ENCODE measurements at places on chromosomes 4 and X.
A peak's percentile ranks its signal among the peaks of the same experiment; 100 is the strongest.

DNA sequence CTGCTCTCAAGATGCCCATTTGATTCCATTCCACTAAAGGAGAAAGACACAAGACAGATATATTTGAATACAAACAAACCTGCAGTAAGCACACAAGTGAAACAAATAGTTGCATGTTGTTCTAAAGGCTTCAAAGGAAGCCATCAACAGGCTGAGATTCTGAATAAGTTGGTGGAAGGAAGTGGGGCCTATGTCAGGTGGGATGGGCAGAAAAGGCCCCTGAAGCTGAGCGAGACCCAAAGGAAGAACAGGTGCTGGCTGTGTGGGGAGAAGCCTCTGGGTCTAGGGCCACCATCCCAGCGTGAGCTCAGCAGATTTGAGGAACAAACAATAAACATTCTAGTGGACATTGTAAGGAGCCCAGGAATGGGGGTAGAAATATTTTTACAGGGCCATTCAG lies 82.4 kb upstream of the PLAC8 start:
- no peak for DNase-seq

GRCh38 chr4:158002173-158002572 lies 170.7 kb downstream of the GASK1B start:
- no peak for DNase-seq

DNA sequence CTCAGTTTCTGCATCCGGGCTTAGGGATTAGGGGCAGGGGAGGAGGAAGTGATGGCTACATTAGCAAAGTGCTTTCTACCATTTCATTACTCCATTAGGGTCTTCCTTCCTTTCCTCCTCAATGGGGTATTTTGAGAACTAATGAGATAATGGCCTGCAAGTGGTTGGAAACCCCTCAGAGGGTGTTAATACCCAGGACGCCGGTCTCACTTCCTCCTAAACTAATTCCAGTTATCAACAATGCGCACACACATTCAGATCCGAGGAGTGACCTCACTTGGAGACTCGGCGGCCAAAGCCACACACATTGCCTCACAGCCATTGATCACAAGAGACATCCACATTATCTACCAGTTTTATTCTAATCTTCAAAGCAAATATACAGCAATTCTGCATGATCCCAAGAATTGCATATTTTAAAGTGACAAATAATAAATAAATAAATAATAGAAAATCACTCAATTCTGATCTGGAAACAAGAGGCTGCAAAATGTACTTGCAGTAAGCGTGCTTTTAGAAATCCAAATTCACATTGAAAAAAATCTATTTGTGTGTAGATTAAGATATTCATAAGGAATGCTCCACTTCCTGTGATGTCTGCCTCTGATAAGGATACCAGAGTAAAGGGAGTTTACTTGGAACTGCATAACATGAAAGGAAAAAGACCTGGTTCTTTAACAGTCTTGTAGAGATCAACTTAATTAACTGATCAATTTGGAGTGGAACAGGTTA lies 329.1 kb downstream of the FBXW7 start:
- no peak for DNase-seq

DNA sequence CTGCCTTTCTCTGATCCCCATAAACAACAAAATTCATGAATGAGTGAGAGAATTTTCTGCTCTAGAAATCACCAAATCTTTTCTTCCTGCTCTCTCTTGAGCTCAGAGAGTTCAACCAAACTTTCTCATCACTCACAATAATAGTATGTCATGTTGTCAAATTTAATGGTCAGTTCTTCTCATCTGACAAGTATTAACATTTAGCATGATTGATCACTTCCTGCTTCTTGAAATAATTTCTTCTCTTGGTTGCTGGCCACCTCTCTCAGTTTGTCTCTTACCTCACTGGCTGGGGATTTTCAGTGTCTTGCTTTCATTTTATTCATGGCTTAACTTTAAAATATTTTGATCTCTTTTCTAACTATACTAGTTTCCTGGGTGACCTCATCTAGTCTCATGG lies 25.5 kb upstream of the FGF5 start:
- no peak for DNase-seq

- no peak for DNase-seq
Observed at GRCh38 chrX:6095469-6095868, 133.2 kb downstream of the NLGN4X start.

DNA sequence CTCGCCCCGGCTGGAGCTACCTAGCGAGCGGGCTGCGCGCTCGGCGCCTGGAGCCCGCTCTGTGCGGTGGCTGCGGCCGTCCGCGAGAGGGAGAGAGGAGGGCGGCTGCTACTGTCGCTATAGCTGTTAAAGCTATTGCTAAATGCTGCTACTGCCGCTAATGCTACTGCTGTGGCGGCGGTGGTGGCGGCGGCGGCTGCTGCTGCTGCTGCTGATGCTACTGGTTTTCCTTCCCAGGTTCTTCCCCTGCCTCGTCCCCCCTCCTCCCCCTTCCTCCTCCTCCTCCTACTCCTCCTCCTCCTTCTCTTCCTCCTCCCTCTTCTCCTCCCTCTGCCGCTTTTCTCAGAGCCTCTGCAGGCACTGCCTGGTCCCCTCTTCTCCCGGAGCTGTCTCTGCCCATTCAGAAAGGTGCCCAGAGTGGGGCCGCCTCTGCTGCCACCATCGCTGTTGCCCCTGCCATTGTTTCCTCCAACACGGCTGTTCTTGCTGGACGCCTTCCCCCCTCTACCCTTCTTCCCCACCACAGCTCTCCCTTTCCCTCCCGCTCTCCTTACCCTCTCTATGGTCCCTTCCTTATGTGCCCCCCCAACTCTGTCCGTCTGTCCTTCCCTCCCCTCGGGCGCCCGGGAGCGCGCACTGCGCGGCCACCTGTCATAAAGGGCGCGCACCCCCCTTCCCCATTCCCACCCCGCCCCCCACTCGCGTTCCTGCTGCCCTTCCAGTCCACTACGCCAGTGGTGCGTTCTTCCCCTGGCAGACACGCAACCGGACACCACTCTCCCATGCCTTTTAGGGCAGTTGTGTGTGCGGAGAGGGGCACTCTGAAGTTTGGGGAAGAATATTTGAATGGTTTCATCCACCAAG lies at the start of gene NEXMIF:
Gene NEXMIF, minus strand, starts transcription at position 228 of the 864 bp plus-strand sequence.
- DNase-seq = no peak

DNA sequence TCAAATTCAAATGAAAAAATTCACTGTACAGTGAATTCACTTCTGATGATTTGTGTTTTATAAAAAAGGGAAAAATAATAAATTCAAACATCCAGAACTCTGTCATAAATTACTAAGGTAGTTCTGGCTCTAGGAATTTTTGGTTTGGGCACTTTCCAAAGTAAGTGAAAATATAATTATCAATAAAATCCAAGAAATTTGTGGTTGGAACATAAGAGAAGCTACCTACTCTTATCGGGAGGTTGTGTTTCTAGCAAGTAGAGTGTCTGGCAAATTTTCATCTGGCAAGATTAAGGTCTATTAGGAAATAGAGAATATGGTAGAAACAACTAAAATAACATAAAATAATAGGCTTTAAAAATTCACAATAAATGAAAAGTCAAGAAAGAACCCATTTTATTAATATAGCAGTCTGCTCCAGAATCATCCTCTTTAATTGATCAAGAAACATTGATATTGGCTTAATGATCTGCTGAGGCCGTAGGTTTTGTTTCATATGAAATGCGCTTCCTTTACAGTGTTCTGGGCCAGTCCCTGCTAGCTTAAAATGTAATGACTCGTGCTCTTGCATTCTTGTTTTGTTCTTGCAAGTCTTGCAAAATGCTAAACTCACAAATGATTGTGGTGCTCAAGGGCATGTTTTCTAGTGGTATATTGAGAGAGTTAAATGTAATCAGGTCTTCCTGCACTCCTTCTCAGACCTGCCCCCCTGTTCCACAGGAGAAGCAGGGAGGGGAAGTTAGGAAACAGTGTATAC lies 331.4 kb downstream of the RAPGEF2 start:
- DNase-seq = no peak

GRCh38 chrX:101411984-101412383 lies 4.0 kb downstream of the HNRNPH2 start:
- DNase-seq = no peak

- DNase-seq = no peak
Observed at GRCh38 chr4:122731676-122732075, 828 bp upstream of the BBS12 start.

DNA sequence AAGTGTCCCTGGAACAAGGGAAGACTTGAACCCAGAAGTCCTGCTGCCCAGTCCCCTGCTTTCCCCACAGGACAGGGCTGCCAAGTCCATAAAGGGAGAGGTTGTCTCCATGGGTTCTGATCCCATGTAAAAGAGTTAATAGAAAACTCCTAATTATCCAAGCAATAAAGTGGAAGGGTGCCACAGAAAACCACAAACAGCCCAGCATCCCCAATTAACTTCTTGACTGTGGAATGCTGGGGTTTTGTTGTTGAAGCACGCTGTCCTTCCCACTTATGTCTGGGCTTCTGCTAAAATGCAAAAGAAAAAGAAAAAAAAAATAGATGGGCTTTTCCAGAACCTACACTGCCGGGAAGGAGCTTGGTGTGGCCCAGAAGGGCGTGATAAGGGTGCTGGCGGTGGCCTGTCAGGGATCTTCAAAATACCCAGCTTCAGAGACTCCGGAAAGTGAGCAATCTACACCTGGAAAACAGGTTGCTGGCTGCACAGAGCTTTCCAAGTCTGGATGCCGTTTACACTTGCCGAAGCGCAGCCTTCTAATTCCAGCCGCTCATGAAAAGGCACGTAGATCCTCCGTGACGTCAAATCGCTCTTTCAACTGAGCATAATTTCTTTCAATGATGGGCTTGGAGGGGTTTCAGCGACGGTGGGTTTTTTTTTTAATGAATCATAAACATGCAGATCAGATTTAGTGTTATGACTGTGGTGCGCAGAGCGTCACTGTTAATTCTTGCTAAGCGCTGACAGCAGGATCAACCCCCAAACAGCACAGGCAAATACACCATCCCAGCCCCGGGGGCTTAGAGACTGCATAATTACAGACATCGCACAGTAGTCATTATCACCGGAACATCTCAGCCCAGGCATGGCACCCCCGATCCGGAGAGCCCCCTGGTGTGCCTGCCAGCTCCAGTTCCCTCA lies 197.6 kb downstream of the BCOR start:
- DNase-seq = no peak

DNA sequence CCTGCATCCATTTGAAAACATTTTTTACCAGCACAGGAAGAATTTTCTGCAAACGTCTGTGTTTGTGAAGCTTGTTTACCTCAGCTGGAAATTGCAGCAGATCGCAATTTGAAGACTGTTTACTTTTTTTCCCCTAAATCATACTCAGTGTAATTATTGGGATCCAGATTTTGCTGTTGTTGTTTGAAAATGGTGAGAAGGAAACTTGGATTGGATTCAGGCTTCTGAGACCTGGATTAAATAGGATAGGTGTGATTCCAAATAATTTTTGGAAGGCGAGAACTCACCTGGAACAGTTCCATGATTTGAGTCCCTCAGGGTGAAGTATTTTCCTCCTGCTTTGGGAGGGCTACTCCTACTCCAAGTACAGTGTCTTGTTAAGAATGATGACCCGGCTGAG lies 279.8 kb downstream of the STIM2 start:
- no peak for DNase-seq

- no peak for DNase-seq
Observed at GRCh38 chrX:34563061-34563460, 94.0 kb downstream of the TMEM47 start.

DNA sequence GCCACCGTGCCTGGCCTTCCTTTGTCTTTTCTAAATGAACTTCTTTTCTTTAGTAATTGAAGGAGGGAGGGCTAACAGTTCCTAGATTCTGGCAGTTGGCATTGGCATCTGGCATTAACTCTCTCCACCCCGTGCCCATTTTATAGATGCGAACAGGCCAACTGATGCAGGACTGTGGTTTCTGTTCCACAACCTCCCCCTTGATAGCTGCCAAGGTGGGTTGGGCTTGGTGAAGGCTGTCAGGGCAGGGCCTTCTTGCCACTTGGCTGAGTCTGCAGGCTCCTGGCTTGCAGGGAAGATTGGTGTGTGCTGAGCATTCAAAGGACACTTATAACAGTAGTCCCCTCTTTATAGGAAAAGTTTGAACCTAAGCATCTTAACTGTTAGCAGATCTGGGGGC lies 4.3 kb downstream of the SOWAHD start:
- DNase-seq = no peak

DNA sequence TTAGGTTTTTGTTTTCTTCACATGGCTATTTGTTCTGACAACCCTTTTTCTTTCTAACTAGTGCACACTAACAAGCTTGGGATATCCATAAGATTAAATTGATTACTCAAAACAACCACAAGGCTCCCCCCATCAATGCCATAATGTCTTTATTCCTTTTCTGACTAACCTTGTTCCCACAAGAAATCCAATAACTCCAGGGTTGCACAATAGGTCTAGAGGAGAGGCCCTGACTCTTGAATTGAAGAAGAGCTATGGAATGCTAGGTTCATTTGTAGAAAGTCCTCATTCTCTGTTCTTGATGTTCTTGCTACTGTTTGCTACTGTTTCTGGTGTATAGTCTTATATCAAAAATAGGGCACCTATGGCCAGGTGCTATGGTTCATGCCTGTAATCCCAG lies 71.0 kb downstream of the PRRG1 start:
- no peak for DNase-seq

GRCh38 chrX:35819241-35819640 lies 21.1 kb downstream of the MAGEB16 start:
- no peak for DNase-seq

DNA sequence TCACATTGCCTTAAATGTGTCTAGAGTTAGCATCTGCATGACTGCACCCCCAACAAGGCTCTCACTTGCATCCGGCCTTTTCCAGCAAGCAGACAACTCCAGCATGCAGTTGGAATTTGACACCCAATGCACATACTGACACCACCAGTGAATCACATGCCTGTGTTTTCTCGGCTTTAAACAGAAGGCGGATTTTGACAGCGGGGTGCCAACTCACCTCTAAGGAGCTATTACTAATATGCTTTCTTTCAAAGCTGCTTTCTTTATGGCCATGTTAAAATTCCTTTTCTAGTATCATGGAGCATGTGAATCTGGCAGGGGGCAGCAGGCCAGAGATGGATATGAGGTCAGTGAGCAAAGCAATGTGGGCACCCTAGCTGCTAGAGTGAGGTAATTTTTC lies 78.0 kb upstream of the CLNK start:
- DNase-seq = peak; percentile 29

GRCh38 chr4:112808001-112808400 lies 171.1 kb downstream of the LARP7 start:
- DNase-seq = no peak

DNA sequence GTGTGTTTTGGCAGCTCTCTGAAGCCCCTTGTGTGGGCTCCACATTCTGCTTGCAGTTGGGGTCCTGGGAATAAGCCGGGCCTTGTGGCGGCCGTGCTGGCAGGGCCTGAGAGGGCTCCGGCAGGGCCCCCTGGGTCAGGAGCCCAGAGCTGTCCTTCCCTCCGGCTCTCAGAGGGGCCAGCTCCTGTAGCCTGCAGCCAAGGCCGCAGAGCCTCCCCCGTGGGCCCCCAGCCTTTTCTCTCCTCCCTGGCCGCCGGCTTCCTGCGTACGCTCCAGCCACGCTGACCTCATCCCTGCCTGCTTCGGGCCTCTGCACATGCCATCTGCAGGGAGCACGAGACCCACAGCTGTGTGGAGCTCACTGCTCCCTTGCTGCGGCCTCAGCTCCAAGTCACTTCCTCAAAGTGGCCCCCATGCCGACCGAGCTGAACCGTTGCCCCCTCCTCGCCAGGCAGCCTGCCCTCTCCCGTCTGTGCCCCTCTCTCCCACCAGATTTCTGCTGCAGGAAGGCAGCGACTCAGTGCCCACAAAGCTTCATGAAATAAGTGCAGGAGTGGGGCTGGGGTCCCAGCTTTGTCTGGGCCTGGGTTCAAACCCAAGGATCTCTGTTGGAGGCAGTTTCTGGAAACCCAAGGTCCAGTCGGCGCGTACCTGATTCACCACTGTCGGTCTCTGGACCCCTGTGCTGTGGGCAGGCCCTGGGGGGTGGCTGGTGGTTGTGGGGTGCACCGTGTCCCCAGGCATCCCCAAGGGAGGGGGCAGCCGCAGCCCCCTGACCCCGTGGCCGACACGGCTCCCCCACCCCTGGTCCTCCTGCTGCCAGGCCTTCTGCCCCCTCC lies 57.1 kb upstream of the NKX1-1 start:
- no peak for DNase-seq

Measured in amniotic stem cell (primary cell).